ENCODE measurements at places on chromosomes 12 and 14.

DNA sequence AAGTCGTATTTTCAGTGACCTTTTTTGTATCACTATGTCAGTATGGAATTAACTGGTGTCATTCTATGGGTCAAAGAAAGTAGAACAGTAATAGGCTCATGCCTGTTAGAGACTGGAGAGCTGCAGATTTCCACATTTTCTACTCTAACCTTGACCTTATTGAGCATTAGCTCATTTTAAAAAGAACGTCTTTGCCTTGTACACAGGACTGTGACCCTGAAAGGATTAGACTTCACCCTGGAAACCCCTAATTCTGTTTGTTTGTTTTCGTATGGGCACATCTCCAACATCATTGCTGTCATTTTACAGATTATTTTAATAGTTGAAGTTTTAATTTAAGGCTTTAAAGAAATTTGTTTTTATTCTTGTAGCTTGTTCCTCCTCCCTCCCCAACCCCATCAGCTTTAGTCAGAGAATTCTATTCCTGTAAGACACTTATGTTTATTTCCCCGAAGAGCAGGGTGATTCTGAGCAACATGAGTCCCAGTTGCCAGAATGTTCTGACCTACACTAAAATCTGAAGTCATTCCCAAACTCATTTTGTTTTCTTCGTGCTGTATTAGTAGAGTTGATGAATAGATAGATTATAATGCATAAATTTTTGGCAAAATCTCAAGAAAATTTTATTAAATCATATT is 451.3 kb downstream of the FOXG1 start:
- no peak for DNase-seq

GRCh38 chr12:124700810-124701592 is 133.6 kb upstream of the NCOR2 start:
- DNase-seq: no peak

DNA sequence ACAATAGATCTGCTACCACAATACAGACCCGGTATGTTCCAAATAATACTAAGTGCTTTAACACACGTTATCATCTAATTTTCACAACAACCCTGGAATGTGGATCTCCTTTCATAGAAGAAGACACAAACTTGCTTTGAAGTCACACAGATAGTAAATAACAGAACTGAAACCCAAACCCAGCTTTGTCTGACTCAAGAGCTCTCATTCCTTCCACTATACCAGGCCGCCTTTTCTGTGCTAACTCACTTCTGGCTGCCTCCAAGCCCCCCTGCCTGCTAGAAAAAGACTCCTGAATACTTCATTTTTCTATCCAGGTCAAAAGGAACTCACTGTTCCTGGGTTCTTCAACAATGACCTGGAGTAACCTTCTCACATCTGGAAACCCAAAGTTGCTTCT is 37.8 kb downstream of the PRPF40B start:
- DNase-seq: peak; percentile 22

DNA sequence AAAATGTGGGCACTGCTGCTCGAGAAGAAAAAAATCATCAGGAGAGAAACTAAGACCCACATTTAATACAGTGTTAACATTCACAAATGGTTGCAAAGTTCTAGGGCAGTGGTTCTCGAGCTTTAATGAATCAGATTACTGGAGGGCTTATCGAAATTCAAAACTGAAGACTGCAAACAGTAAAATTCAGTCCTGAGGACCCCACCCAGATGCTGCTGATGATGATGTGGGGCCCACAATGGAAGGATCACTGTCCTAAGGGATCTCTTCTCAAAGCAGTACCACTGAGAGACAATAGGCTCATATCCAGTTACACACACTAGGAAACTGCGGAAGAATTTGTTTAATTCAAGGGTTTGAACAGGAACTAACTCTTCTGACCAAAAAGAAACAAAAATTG is 31.4 kb downstream of the DICER1 start:
- no peak for DNase-seq

DNA sequence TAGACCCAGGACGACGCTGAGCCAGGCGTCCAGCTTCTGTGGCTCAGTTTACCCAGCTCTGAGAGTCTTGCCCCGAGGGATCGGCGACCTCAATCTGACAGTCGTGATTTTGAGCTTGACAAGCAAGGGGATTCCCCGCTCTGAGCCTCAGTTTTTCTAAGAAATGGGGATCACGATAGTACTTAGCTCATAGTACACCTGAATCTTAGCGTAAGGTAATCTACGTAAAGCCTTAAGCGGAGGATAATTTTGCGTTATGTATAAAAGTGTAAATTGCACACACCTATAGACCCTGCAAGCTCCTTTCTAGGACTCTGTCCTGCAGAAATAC is 285 bp downstream of the MVK start:
- no peak for DNase-seq

GRCh38 chr14:53380867-53381225 is 227.7 kb upstream of the DDHD1 start:
- DNase-seq: no peak

GRCh38 chr12:122819209-122819785 is 16.0 kb upstream of the HIP1R start:
- DNase-seq: no peak

DNA sequence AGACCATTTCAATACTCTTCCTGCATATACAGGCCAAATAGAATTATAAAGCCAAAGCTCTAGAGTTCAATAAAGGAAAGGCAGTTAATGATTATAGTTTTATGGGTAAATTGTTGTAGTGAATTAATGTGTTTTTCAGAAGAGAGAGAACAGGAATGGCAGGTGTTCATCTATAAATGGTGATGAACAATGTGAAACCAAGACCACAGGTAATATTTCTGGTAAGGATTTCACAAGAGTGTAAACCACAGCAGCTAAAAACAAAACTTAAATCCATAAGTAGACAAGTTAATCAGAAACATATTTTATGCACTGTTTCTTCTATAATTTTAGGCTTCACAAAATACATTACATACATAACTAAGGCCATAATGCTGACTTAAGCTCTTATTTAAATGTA is 204.4 kb downstream of the SYT1 start:
- no peak for DNase-seq

GRCh38 chr12:50110762-50111351 is 1.2 kb upstream of the COX14 start:
- DNase-seq: peak; percentile 84

GRCh38 chr14:58666737-58667136 is 29.0 kb downstream of the DACT1 start:
- no peak for DNase-seq

DNA sequence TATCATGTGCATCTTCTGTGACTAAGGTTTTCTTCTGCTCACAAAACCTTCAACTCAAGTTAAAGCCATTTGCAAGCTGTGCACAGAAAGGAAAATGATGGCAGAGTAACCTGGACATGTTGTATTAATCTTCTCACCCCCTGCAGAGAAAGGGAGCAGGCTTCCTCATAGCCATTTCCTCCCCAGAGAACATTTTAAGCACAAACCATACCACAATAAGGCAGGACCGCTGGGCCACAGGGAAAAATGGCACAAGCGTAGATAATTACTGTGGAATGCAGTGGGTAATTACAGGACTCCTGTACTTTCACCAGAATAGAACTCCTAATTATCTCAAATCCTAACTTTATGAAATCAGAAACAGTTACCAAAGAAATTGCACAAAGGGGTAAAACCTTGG is 215.7 kb downstream of the KIF21A start:
- DNase-seq: no peak

GRCh38 chr14:94115631-94116030 is 5.1 kb downstream of the IFI27 start:
- no peak for DNase-seq

DNA sequence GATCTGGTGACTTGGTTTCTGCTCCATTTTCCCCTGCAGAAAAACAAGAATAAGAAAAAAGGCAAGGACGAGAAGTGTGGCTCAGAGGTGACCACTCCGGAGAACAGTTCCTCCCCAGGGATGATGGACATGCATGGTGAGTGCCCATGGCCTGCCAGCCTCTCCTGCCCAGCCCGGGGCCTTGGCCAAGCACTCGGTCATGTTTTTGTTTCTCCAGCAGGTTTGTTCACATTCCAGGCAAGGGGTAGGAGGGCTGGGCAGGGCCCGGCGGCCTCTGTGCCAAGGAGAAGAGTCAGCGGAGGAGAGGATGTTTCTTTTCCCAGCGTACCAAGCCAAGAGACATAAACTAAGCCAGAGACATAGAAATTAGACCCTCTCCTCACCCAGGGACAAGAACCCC is 13.6 kb downstream of the BCL7A start:
- no peak for DNase-seq

DNA sequence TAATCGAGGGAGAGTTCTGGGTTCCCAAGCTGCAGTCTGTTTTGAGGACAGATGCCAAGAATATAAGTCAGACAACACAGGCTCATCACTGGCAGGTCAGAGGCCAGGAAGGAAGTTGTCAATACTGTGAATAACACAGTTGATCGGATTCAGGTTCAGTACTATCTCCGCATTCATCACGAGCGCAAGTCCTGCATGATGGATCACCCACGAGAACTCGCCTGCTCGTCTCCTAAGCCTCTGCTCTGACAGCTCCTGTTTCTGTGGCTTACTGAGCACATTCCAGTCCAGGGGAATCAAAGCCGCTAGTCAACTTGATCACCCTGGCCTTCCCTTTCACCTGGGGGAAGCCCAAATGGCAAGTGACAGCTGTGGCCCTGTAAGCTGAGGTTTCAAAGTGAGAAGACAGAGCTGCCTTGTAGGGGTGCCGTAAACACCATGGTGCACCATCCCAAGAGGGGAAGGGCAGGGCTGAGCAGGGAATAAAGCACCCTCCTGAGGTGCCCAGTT is 60.1 kb upstream of the DICER1 start:
- no peak for DNase-seq

GRCh38 chr14:85714069-85714468 is 184.1 kb downstream of the FLRT2 start:
- no peak for DNase-seq
